ENCODE measurements at places on chromosomes 11 and 22.

- no peak for DNase-seq
Measured at GRCh38 chr11:57294225-57295131, 30.3 kb downstream of the TNKS1BP1 start.

GRCh38 chr22:32874385-32874784 lies 72.9 kb downstream of the TIMP3 start:
- no peak for DNase-seq

- DNase-seq: no peak
Measured at GRCh38 chr11:34855021-34855753, 61.0 kb downstream of the APIP start.

GRCh38 chr22:29782061-29782845 lies 15.1 kb downstream of the UQCR10 start:
- no peak for DNase-seq

DNA sequence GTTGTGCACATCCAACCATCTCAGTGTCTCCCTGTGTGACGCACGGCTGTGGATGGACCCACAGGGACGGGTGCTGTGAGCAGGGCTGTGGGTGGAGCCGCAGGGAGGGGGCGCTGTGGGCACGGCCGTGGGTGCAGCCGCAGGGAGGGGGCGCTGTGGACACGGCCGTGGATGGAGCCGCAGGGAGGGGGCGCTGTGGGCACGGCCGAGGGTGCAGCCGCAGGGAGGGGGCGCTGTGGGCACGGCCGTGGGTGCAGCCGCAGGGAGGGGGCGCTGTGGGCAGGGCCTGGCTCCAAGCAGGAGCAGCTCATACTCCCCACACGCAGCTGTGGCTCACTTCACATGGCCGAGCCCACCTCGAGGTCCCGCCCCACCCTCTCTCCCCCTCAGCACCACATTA lies 6.0 kb upstream of the MAPK11 start:
- DNase-seq: no peak

- DNase-seq: no peak
Measured at GRCh38 chr22:41947424-41948080, 600 bp upstream of the CENPM start.

DNA sequence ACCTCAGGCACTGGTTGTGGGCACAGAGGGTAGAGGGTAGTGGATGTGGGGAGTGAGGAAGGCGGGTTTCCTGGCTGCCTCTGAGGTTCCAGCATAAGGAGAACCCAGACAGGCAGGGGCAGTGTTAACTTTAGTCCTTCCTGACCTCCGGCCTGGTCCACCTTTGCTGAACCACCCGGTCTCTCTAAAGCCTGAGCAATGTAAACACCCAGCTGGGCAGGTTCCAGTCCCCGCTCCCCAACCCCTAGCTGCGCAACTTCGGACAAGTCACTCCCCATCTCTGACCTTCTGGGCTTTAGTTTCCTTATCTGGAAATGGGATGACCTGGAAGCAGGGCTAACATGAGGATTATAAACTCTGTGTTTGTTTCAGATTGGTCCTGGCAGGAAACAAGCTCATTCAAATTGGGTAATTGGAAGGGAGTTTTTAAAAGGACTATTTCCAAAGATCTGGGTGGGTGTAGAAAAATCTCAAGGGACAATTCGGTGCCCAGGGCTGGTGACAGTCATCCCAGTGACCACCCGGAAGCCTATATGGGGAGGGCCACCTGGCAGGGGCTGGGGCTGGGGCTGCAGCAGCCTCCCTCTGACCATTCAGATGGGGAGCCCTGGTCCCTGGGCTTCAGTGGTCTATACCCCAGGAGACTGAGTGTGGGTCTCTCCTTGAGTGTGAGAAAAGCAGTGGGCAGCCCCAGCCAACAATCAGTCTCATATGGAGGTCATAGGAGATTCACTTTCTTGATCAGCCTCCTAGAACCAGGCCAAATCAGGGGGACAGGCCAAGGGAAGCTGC lies 108.3 kb upstream of the SYT13 start:
- DNase-seq: no peak

GRCh38 chr11:129613071-129613470 lies 202.6 kb upstream of the TMEM45B start:
- no peak for DNase-seq

- no peak for DNase-seq
Measured at GRCh38 chr11:64864135-64864472, 14.3 kb downstream of the EHD1 start.

DNA sequence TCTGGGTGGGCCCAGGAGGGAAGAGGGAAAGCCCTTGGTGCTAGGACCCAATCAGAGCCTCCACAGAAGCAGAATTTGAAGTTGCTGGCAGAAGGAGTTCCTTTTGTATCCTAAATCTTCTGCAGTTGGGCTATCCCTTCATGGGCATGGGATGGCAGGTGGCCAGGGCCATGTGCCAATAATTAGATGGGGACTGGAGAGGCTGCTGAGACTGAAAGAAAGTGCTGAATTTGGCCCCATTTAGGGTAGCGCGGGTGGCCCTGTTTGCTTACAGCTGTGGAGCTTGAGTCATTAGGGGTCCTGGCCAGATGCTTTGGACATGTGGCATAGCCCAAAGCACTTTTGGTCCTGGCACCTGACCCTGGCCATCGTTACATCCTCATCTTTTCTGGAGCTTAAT lies 27.1 kb downstream of the PARVA start:
- DNase-seq: no peak

GRCh38 chr11:61966734-61967115 lies 709 bp downstream of the FTH1 start:
- no peak for DNase-seq

DNA sequence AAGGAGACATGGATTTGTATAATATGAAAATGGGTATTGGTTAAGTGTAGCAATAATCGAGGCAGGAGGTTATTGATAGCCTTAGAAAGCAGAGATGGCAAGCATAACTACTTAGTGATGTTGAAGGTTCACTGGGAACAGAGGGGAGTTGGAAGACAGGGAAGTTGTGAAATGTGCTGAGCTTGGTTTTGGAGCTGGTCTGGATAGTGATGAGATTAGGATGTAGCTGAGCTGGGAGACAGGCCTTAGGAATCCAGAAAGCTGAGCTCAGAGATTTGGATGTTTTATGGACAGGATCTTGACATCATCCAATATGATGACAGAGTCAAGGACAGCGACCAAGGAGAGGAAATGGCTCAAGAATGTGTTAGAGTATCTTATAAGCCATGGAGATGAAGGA lies 113.1 kb downstream of the ARHGAP42 start:
- DNase-seq: no peak

- no peak for DNase-seq
Measured at GRCh38 chr11:76392870-76393269, 11.7 kb downstream of the GVQW3 start.

GRCh38 chr22:30115705-30116104 lies 35.4 kb downstream of the HORMAD2 start:
- no peak for DNase-seq

DNA sequence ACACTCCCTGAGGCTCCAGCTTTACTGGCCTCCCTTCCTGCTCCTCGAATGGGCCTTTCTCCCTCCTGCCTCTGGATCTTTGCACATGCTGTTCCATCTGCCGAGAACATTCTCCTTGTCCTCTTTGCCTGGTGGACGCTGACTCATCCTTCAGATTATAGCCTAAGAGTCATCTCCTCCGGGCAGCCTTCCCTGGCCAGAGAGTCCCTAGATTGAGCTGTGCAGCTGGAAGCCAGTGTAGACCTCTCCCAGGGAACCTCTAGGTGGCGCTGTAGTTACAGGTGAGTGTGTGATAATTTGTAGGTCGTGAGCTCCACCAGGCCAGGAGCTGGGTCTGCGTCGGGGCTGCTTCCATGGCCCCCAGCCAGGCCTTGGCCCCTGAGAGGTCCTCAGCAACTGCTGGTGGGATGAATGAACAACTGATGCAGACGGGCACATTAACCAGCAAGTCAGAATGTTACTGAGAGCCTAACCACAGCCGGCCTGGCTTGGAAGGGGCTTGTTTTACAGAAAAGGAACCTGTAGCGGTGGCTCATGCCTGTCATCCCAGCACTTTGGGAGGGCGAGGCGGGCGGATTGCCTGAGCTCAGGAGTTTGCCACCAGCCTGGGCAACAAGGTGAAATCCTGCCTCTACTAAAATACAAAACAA lies 8.7 kb downstream of the PNPLA5 start:
- DNase-seq: peak; percentile 24

GRCh38 chr11:116104498-116105174 lies 600.4 kb upstream of the CADM1 start:
- DNase-seq: no peak

GRCh38 chr11:35192347-35192746 lies 53.4 kb downstream of the CD44 start:
- no peak for DNase-seq

DNA sequence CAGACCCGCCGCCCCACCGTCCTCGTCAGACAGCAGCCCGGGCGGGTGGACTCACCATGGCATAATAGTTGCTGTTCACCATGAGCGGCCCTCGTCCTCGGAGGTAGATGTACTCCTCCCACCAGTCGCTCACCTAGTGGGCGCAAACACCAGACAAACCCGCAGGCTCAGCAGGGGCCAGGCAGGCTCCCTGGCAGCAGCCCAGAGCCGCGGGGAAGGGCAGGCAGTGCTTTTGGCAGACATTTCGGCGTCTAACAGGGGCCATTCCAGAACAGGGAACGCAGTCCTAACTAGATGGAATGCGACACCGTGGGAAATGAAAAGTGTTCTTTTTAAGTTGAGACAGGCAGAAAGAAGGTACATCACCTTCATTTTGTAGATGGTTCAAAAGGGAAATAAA lies 44.9 kb downstream of the CPT1A start:
- no peak for DNase-seq

GRCh38 chr11:46267930-46268329 lies 9.5 kb upstream of the CREB3L1 start:
- DNase-seq: no peak

DNA sequence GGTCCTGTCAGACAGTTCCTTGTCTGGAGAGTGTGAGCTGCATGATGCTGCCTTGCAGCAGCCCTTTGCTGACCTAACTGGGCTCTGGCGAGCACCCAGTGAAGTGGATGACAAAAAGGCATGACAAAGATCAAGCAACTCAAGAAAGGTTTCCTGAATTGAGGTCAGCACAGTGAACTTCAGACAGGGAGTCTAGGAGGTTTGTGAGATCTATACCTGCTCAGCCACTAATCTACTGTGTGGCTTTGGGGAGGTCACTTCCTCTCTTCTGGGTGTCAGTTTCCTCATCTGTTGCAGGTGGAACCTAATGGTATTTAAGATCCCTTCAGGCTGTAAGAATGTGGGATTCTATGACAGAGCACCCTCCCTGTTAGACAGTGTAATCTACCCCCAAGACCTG lies 213.9 kb upstream of the NARS2 start:
- DNase-seq: no peak

DNA sequence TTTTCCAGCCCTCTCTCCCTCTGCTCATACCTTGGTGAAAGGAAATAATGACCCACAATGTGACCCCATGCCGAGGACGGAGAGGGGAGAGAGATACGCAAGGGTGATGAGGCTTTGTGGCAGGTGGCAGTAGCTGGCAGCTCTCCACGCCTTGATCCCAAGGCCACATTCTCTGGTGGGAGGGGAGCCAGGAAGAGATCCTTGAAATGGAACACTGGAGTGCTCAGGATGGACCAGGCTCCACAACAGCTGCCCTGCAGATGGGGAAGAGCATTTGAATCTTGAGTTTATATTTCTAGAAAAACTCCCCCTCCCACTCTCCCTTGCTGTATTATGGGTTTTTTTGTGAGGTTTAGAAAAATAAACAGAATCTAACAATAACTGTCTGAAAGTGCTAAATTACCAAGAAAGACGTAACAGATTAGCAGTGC lies 61.6 kb upstream of the CDON start:
- DNase-seq: no peak

GRCh38 chr11:68550485-68550817 lies 89.9 kb downstream of the PPP6R3 start:
- no peak for DNase-seq

GRCh38 chr22:47225931-47226633 lies 463.6 kb downstream of the TBC1D22A start:
- no peak for DNase-seq

GRCh38 chr11:17230867-17231851 lies 23.4 kb upstream of the PIK3C2A start:
- DNase-seq: no peak

- no peak for DNase-seq
Measured at GRCh38 chr11:109061394-109061793, 360.6 kb upstream of the C11orf87 start.

DNA sequence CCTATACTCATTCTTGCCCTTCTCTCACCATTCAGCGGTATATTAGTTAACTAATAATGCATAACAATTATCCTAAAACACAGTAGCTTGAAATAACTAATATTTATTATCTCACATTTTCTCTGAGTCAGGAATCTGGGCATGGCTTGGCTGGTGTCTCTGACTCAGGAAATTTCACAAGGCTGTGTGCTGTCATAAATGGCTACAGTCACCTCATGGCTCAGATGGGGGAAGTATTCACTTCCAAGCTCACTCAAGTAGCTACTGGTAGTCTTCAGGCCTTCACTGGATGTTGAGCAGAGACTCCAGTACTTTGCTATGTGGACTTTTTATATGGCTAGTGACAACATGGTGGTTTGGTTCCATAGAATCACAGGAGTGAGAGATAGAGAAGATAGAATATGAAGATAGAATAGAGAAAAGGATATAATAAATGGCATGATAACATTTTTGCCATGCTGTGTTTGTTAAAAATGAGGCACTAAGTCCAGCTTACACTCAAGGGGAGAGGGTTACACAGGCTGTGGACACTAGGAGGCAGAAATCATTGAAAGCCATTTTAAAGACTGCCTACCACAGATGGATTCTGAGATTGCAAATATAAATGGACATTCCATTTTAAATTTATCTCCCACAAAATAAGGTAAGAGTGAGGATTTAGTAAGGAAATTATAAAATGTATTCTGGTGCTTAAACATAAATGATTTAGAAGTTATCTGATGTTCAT lies 997.8 kb upstream of the CHORDC1 start:
- peak; percentile 40 for DNase-seq

- no peak for DNase-seq
Measured at GRCh38 chr11:128190312-128190711, 397.0 kb downstream of the ETS1 start.

DNA sequence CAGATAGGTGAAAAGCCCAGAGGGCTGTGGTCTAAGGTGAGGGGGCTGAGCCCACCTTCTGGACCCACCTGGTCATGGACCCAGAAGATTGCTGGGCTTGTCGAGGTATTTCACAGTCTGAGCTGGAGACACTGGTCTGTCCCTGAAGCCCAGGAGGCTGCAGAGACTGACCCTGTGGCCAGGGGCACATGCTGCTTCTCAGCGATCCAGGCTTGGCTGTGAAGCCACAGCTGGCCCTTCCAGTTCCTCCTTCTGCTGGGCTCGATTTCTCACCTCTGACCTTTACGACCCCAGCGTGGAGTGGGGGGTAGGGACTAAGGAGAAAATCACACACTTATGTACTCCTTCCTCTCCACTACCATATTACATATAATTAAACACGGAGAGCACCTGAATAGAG lies 88.5 kb downstream of the NECTIN1 start:
- no peak for DNase-seq

DNA sequence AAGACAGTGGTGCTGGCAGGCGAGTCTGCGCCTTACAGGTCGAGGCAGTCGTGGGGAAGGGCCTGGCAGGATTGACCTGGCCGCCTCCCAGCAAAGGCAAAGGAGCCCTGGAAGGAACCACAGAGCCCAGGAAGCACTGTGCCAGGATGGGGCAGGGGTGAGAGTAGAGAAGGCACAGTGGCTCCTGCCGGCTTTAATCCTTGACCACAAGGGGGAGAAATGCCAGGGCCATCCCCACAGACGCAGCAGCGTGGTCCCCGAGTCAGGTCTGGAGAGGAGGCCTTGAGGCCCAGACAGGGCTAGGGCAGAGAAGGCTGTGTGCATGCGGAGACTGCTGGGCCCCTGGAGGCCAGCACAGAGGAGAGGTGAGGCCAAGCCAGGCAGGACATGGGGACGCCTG lies 9.9 kb upstream of the NDUFS8 start:
- DNase-seq: no peak

- DNase-seq: no peak
Measured at GRCh38 chr11:75949023-75949672, 134.1 kb downstream of the UVRAG start.
